ENCODE measurements at places on chromosomes 1 and 21. TPM values are rescaled to one million over a fixed set of nuclear protein-coding genes. Genes with fewer than 3 reads are reported as not detected.

GRCh38 chr1:36387141-36387949 lies 1.6 kb upstream of the STK40 start:
- no peak for DNase-seq

GRCh38 chr1:154474802-154475201 lies 27.2 kb upstream of the TDRD10 start:
- DNase-seq = no peak

GRCh38 chr1:34320053-34320669 lies 143.5 kb downstream of the C1orf94 start:
- no peak for DNase-seq

GRCh38 chr1:109793486-109794318 lies 30.0 kb upstream of the EPS8L3 start:
- DNase-seq = no peak

DNAJB4 gene
- total RNA-seq = 15.7 TPM

LSM10 gene
- total RNA-seq = 30.4 TPM
